Smooth muscle cell of bladder (primary cell): ENCODE measurements at places on chromosomes 12 and 14. TPM values are rescaled to one million over a fixed set of nuclear protein-coding genes. Genes with fewer than 3 reads are reported as not detected.

SERPINA5 gene
- not detected in 2 replicates for total RNA-seq

SERPINA9 gene
- total RNA-seq = not detected in 2 replicates

DAO gene
- 0.09 TPM in 1 of 2 replicates, not detected in the other for total RNA-seq

SCAF11 gene
- 33.6 and 39.2 TPM in 2 replicates for total RNA-seq

DPY19L2 gene
- 1.8 and 3.8 TPM in 2 replicates for total RNA-seq

CLEC2A gene
- total RNA-seq = not detected in 2 replicates

NGB gene
- total RNA-seq = not detected in 2 replicates

SPTB gene
- total RNA-seq = 0.14 TPM in 1 of 2 replicates, not detected in the other

LRRC9 gene
- total RNA-seq = not detected in 2 replicates

A2M gene
- total RNA-seq = 10.8 and 12.1 TPM in 2 replicates

IL22 gene
- total RNA-seq = not detected in 2 replicates

KRT83 gene
- total RNA-seq = 0.14 TPM in 1 of 2 replicates, not detected in the other
